ENCODE measurements at places on chromosomes 4 and X. TPM values are rescaled to one million over a fixed set of nuclear protein-coding genes. Genes with fewer than 3 reads are reported as not detected.

- H3K27me3 ChIP-seq = no peaks in the 10 kb centered on the region
- H3K36me3 ChIP-seq = no peaks in the 10 kb centered on the region
- H3K27ac ChIP-seq = no peak overlapping the region
- no peak overlapping the region for H3K4me3 ChIP-seq
Measured at GRCh38 chr4:181077341-181077740, 1165.9 kb upstream of the TENM3 start.

PORCN gene
- total RNA-seq = 14.1 TPM

GRCh38 chr4:155954939-155955338, 1.3 kb upstream of the CTSO start:
- no peaks in the 10 kb centered on the region for H3K27me3 ChIP-seq
- no peak overlapping the region for H3K27ac ChIP-seq
- no peak for DNase-seq
- H3K4me1 ChIP-seq = no peaks in the 10 kb centered on the region
- H3K36me3 ChIP-seq = no peaks in the 10 kb centered on the region
- H3K4me3 ChIP-seq = no peak overlapping the region

- H3K36me3 ChIP-seq = no peaks in the 10 kb centered on the region
- no peak overlapping the region for H3K27ac ChIP-seq
- peak overlapping the region; percentile 54 for H3K4me3 ChIP-seq
- H3K4me1 ChIP-seq = peaks cover 25% of the 10 kb centered on the region
- no peaks in the 10 kb centered on the region for H3K27me3 ChIP-seq
- peak; percentile 48 for DNase-seq
Measured at GRCh38 chr4:101791182-101791558, 640 bp downstream of the BANK1 start.

RAB40A gene
- total RNA-seq = not detected

- H3K36me3 ChIP-seq = peaks cover 4% of the 10 kb centered on the region
- H3K4me1 ChIP-seq = no peaks in the 10 kb centered on the region
- H3K4me3 ChIP-seq = no peak overlapping the region
- no peak for DNase-seq
Measured at GRCh38 chr4:15513545-15513944, 43.9 kb downstream of the CC2D2A start.

HSFX1 gene
- not detected for total RNA-seq
